Renal pelvis (tissue), 12 donors: ENCODE measurements at places on chromosomes 16 and 17.
A peak's percentile ranks its signal among the peaks of the same experiment; 100 is the strongest.

- DNase-seq = no peak
Measured at GRCh38 chr16:53859995-53860540, 156.1 kb downstream of the FTO start.

DNA sequence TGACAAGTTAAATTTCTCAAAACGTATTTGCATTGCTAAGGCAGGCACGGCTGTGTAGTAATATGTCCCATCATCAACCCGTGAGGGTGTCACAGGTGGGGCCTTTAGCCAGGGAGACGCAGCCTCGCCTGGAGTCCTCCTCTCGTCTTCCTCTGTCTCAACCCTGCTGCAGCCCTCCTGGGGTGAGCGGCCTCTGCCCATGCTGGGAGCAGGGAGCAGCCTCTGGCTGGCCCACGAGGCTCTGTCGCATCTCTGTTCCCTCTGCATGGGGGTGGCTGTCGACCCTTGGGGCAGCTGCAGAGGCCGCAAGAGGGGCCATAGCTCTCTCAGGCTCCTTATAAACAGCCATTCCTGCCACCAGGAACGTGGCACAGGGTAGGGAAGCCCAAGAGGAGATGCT lies 806 bp upstream of the SMIM5 start:
- DNase-seq = no peak

GRCh38 chr17:44312396-44313104 lies 4.1 kb downstream of the RUNDC3A start:
- DNase-seq = no peak

DNA sequence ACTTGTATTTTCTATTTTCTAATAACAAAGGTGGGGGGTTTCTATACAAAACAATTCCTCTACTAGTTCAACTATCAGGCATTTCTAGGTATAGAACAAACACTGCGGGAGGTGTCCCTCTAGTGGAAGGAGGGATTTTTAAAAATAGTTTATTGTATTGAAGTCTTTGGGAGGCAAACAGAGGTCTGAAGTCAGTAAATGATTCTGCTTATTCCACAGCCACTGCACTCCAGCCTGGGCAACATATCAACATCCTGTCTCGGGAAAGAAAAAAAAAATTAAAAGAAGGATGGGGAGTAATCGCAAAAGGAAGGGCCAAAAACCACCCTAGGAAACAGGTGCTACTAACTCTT lies 648 bp upstream of the ERCC4 start:
- peak; percentile 35 for DNase-seq
